Liver (tissue), 10 donors: ENCODE measurements at places on chromosomes 7 and 10. TPM values are rescaled to one million over a fixed set of nuclear protein-coding genes. Genes with fewer than 3 reads are reported as not detected.

GRCh38 chr10:118986815-118987790 is 42.4 kb upstream of the NANOS1 start:
- no peak for DNase-seq

- DNase-seq: no peak
These were observed 28.4 kb upstream of the ITGA8 start for GRCh38 chr10:15748126-15748525.

DNA sequence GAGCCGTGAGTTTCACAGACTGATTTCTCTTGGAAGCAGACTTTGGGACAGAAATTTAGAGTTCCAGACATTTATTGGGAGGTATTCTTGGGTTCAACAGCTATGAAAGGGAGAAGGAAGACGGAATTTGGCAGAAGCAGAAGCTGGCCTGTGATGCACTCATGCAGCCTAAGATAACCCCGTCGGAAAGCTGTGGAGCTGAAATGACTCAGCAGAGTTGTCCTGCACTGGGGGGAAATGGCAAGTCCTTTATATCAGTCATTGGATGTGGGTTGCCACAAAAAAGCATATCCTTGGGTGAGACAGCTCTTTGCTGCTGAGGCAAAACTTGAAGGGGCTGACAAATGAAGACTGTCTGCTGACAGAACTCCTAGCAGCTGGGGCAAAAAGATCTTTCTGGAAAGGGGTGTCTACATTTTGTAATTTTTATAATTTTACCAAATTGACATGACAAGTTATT is 11.5 kb upstream of the MICU1 start:
- DNase-seq: peak; percentile 38

Gene TBXAS1
- 4.1 TPM for polyA plus RNA-seq

DNA sequence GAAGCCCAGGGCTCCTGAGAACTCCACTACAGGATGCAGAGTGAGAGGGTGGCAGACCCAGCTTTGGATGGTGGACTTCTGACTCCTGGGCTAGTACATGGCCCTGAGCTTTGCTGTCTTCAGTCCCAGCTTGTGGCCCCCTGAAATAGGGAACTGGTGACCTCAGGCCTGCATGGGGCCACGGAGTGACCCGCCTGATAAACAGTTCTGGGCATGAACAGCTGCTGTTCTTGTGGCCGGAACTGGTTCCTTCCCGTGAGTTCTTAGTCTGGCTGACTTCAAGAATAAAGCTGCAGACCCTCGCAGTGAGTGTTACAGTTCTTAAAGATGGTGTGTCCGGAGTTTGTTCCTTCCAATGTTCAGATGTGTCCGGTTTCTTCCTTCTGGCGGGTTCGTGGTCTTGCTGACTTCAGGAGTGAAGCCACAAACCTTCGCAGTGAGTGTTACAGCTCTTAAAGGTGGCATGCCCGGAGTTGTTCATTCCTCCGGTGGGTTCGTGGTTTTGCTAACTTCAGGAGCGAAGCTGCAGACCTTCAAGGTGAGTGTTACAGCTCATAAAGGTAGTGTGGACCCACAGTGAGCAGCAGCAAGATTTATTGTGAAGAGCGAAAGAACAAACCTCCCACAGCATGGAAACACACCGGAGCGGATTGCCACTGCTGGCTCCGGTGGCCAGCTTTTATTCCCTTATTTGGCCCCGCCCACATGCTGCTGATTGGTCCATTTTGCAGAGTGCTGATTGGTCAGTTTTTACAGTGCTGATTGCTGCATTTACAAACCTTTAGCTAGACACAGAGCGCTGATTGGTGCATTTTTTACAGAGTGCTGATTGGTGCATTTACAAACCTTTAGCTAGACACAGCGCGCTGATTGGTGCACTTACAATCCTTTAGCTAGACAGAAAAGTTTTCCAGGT is 268.0 kb downstream of the ZEB1 start:
- DNase-seq: no peak

DNA sequence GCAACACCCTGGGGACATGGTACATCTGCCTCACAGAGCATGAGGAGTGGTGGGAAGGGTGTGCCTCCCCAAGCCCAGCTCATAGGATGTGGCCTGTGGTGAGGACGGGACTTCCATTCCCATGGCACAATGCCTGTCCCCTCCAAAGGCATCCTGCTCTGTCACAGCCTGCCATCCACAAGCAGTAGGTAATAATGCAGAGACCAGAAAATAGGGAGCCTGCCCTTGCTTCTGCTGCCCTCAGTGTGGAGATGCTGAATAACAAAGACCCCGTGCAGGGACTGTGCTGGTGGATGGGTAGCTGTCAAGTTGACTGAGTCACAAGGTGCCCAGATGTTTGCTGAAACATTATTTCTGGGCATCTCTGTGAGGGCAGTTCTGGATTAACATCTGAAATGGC is 199.9 kb upstream of the GRB10 start:
- no peak for DNase-seq

DNA sequence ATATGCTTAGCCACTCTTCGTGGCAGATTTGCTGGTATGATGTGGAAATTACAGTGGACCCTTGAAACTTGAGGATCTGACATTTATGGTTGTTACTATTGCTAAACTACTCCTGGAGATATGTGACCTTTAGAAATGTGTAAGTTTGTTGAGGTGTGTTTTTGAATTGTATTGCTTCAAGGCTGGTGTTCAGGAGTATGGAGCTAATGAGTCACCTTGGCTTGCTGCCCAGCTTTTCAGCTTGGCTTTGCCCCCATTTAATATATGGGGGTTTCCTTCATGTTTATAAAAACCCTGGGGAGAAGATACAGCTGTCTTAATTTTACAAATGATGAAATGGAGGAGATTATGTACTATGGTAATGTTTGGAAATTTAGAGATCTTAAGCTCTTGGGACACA is 11.6 kb downstream of the HBP1 start:
- DNase-seq: no peak

DNA sequence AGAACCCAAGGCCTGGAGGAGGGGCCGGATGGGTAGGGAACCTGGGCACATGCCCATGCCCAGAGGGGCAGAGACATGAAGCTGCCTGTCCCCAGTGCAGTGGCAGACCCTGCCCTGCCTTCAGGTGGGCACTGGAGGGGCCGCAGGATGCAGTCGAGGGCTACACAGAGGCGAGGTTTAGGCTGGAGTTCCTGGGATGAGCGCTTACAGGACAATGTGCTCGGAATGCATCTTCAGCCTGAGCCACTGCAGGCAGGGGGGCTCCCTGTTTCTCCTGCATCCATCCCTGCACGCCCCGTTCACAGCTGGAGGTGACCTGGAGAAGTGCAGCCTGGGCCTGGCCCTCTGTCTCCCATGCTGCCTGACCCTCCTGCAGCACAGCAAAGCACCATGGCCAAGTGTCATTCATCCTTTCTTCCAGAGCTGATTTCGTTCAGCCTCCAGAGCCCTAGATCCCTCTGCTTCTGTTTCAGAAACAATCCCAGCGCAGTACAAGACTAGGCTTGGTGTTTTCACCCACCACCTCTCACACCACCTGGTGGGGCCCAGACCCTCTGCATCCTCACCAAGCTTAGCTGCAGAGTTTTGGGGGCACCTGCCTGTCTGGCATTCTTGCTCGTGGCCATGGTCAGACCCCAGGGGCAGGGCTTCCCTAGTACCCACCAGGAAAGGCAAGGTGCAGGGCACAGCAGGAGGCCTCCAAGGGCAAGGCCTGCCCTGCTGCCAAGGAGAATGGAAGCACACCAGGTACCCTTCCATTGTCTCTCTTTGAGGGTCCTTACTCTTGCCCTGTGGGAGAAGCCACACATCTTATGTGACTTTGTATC is 311.9 kb downstream of the TCERG1L start:
- DNase-seq: peak; percentile 27
